Psoas muscle (tissue), 8 donors: ENCODE measurements at places on chromosomes 1 and 21. TPM values are rescaled to one million over a fixed set of nuclear protein-coding genes. Genes with fewer than 3 reads are reported as not detected.

DNA sequence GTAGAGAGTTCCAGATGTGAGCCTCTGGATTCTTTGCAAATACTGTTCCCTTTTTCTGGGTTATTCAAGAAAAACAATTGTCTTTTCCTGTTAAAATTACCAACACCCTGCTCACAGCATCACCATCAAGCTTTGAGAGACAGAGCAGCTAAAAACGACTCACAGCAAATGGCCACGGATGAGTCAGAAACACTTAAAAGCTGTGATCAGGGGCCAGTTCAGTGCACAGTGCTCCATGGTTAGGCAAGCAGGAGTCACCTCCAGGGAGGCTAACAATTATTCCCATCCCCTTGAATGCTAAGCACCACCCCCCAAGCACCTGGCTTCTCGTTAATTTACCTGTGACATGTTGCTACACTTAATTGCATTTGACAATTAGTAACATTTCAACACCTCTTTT lies 128.4 kb upstream of the CAMK1G start:
- H3K4me1 ChIP-seq, result no peaks in the 10 kb centered on the region
- no peaks in the 10 kb centered on the region for H3K27me3 ChIP-seq
- H3K36me3 ChIP-seq, result no peaks in the 10 kb centered on the region
- DNase-seq, result no peak

DNA sequence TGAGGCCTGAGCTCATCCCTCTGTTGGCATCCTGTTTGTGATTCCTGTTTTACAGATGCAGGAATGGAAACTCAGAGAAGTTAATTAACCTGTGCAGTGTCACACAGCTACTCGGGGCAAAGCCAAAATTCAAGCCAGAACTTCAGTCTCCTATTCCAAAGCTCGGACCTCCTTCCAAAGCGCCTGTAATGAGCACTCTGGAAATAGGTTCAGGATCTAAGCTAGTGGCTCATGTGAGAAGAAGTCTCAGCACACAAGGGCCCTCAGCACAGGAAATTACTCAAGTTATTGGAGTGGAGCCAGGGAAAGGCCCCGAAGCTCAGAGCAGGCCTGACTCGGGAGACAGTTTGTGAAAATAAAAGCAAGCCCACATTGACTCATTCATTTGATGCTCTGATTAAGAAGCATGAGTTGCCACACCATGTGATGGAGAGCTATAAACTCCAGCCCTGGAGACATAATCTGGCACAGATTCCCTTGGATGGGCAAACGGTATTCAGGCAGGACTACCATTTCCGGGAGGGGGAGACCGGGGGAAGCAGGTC lies 50.6 kb upstream of the LYST start:
- peak; percentile 59 for DNase-seq
- peaks cover 11% of the 10 kb centered on the region for H3K4me1 ChIP-seq

GRCh38 chr1:218739426-218739825 lies 394.3 kb downstream of the TGFB2 start:
- peak; percentile 53 for DNase-seq
- H3K36me3 ChIP-seq, result no peaks in the 10 kb centered on the region
- no peaks in the 10 kb centered on the region for H3K4me1 ChIP-seq
- H3K27me3 ChIP-seq, result no peaks in the 10 kb centered on the region
- H3K4me3 ChIP-seq, result no peak overlapping the region

DNA sequence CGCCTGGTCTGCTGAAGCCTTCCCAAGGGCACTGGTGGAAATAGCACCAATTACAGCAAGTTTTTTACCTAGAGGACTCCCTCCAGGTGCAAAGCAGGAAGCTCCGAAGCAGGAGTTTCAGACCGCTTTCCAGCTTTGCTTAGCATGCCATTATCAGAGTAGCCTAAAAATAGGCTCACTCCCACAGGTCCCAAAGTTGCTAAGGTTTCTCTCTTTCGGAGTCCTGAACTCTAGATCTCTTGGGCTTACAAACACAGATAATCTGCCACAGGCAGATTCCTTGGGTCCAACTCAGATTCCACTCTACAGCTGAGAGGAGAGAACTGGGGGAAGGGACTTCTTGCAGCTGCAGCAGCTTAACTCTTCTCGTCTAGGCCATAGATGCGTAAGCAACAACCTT lies 22.5 kb downstream of the ZMYND12 start:
- H3K4me1 ChIP-seq, result no peaks in the 10 kb centered on the region
- no peaks in the 10 kb centered on the region for H3K27me3 ChIP-seq

Gene LCE2B
- not detected for total RNA-seq

Gene PSMA5
- total RNA-seq, result 123 TPM

Gene BEND5
- 3.7 TPM for total RNA-seq
